Immature natural killer cell (primary cell): ENCODE measurements at places on chromosomes 12 and 14. TPM values are rescaled to one million over a fixed set of nuclear protein-coding genes. Genes with fewer than 3 reads are reported as not detected.

DNA sequence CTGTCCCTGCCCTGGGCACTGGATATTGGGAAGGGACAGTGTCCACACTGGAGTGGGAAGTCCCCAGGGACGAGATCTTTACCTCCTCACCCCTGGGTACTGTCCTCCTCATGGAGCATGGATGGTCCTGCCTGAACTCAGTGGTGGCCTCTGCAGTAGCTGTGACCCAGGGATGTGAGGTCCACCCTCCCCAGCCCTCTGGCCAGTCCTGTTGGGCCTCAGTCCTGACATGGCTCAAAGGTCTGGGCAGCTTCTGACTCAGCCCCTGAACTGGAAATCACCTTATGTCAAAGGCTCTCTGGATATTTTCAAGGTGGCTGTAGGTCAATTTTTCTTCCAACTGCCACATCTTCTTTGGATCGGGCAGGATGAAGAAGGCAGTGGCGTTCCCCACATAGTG lies 24.4 kb downstream of the SERPINA1 start:
- H3K27ac ChIP-seq = no peak overlapping the region
- no peaks in the 10 kb centered on the region for H3K27me3 ChIP-seq
- H3K36me3 ChIP-seq = no peaks in the 10 kb centered on the region
- no peak for DNase-seq
- H3K4me3 ChIP-seq = no peak overlapping the region

The CCDC38 gene
- polyA plus RNA-seq = not detected

The ZBTB42 gene
- polyA plus RNA-seq = 2.4 TPM

The MAGOHB gene
- 54.7 TPM for polyA plus RNA-seq

The TMPRSS12 gene
- polyA plus RNA-seq = not detected

The SERPINA5 gene
- not detected for polyA plus RNA-seq
